ENCODE measurements at places on chromosomes 5 and 9.

- DNase-seq, result no peak
These were observed 89.7 kb downstream of the MLLT3 start for GRCh38 chr9:20532584-20532983.

GRCh38 chr9:14097215-14097614 lies 216.7 kb downstream of the NFIB start:
- no peak for DNase-seq

DNA sequence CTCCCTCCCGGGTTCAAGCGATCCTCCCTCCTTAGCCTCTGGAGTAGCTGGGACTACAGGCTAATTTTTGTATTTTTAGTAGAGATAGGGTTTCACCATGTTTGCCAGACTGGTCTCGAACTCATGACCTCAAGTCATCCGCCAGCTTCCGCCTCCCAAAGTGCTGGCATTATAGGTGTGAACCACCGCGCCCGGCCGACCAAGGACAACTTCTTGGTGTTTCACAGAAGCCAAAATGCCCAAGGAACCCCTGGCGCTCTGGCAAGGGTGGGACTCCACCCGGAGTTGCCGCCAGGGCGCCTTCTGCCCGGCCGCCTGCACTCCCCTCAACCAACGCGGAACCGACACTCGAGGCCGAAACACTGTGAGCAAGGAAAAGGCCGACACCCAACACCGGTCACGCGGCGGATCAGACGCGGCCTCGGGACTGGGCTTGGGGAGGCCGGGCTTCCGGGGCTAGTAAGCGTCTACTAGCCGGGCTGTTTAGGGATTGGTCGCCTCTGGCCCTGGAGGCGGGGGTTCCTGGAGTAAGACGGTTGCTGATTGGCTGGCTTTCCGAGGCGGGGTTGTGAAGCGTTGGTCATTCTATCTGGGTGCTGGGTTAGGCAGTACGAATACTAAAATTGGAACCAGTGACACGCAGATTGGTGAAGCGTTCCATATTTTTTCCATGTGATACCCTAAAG lies 7.7 kb upstream of the CFAP157 start:
- peak; percentile 96 for DNase-seq

- DNase-seq, result no peak
These were observed 802 bp downstream of the CCDC107 start for GRCh38 chr9:35658968-35659220.

GRCh38 chr5:76180814-76181805 lies 97.9 kb downstream of the SV2C start:
- DNase-seq, result no peak

DNA sequence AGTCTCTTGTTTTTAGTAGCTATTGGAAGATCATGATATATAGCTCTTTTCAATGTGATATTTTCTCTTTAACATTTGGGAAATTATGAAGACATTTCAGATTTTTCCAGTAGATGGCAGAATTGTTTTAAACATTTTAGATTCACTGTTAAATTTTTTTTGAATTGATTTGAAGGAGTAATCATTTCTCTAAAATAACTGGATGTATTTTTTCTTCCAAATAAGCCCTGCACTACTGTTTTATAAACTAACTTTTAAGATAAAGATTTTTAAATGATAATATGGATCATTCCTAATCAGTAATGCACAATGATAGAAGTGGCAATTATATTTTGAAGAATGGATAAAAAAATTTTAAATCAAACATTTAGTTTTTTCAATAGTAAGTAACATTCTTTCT lies 14.2 kb downstream of the NDUFAF2 start:
- no peak for DNase-seq

DNA sequence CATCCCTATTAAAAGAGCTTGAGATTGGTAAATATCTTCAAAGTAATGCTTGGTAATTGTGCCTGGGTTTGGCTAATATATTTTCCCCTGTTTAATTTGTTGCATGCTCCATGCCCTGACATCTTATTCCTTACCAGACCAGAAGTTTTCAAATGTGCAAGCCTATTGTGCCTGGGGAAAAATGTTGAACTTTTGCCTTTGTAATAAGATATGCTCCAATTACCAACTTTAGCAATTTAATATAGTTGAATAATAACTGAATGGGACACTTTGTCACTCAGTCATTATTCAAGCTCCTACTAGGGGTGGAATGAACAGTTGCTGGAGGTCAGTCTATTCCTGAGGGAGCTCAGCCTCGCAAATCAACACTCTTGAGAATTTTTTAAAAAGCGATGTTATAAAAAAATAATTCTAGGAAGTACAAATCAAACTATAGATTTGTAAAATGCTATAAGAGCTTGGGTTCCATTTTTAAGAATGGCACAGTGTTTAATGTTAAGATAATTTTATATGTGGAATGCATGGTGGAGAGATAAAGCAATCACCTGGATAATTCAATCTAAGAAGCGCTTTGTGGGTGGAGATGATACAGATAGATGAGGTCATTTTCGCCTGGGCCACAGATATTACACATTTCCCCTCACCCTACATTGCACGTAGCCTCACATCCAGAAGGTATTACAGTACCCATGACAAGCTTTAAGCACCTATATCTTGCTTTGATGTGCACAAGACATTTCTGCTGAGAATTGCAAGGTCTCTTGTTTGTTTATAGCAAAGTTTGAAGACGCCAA lies 231.8 kb downstream of the PIK3R1 start:
- DNase-seq, result no peak

- no peak for DNase-seq
These were observed 155.6 kb downstream of the PHF2 start for GRCh38 chr9:93731963-93732362.

- no peak for DNase-seq
These were observed 5.6 kb downstream of the OTULINL start for GRCh38 chr5:14587150-14587549.

DNA sequence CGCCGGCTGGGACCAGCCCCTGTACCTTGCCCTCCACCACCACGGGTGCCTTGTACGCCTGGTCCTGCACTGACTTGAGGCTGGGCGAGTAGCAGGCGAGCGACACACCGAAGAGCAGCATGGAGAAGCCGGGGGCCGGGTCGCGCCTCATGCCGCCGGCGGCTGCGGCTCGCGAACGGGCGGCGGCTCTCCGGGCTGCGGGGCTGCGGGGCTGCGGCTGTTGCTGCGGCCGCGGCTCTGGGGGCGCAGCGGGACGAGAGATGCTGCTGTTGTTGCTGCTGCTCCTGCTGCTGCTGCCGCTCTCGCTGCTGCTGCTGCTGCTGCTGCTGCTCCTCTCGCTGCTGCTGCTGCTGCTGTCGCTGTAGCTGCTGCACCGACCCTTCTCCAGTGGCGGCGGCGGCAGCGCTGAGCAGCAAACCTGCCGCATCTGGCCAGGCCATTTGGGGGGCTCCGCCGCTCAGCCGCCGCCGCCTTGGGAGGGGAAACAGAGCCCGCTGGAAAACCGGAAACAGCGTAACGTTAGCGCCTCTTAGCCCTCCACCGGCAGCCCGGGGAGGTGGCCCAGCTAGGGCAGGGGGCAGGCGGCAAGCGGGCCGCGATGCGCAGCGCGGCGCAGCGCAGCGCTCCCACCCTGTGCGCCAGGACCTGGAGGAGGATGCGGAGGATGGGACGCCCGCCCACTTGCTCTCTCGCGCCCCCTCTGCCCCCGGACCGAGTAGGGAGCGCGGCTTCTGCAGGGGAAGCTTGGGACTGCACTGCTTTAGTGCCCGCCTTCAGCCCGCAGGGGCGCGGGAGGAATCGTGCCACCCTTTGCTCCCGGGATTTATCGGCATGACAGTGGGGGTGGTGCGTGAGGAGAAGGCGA lies at the start of gene NRG2:
Gene NRG2, minus strand, starts transcription at position 657 of the 865 bp plus-strand sequence.
- DNase-seq, result peak; percentile 74

- DNase-seq, result no peak
These were observed 151.5 kb downstream of the ISOC1 start for GRCh38 chr5:129246088-129246487.

DNA sequence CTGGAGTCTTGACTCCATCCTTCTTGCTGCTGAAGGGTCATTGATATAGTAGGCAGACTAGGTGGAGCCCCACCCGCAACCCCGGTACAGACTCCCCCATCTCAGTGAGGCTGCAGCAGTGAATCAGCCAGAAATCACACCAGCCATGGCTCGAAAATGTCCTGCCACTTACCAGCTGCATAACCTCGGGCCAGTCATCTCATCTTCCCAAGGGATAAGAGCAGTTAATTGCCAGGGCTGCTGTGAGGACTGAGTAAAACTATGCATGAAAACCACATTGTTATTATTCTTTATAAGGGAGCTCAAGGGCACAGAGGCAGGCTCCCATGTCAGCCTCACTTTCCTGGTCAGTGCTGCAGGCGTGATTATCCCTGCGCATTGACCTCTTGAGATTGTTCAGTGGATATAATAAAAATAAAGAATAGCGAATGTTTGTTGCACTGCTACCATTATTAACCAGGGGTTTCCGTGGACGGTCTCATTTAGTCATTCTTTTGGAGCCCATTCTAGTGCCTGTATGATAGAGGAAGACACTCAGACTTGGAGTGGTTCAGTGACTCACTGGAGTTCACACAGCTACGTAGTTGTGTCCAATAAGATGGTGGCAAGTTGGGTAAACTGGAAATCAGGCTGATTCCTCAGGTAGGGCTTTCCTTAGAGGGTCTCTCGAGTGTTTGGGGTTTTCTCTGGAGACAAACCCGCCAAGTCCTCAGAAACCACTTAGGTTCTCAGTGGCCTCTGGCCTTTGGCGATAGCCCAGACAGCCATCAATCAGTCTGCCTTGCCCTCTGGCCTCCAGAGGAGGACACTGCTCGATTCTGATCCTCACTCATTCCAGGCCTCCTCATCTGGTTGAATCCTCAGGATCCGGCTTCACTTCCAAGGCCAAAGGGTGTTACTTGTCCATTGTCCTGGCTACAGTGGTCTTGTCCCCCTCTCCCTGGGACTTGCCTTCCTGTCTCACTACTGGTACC lies 39.9 kb downstream of the COL15A1 start:
- peak; percentile 31 for DNase-seq

DNA sequence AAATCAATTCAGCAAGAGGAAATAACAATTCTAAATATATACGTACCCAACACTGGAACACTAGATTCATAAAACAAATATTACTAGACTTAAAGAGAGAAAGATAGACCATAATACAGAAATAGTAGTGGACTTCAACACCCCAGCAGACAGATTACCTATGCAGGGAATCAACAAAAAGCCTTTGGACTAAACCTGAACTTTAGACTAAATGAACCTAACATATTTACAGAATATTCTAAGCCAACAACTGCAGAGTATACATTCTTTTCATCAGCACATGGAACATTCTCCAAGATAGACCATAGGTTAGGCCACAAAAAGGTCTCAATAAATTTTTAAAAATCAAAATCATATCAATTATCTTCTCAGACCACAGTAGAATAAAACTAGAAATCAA lies 32.9 kb upstream of the BARX1 start:
- no peak for DNase-seq

DNA sequence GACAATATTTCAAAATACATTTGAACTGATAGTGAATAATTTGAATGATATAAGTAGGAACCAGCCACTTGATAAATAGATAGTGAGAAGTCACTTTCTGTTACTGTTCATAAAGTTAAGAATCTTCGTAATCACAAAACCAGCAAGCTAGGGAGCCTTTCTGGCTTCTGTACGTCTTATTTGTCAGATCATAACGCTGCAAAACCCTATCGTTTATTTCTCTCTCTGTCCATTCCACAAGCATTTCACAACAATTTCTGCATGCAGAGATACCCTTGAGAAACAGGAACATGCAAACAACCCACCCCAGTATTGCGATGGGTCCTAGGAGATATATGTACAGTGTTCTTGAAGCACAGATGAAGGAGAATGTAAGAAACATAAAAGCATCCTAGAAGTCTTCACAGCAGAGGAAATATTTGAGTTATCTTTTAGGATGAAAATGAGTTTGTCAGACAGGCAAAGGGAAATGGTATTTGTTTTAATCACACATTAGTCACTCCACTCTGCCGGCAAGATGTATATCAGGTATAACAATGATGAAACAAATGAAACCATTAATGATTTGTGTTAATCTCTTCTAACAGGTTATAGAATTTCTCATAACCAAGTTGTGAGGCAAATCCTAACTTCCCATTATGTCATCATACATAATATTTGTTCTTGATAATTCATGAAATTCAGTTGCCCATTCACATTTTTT lies 668.7 kb upstream of the FTMT start:
- DNase-seq, result no peak

DNA sequence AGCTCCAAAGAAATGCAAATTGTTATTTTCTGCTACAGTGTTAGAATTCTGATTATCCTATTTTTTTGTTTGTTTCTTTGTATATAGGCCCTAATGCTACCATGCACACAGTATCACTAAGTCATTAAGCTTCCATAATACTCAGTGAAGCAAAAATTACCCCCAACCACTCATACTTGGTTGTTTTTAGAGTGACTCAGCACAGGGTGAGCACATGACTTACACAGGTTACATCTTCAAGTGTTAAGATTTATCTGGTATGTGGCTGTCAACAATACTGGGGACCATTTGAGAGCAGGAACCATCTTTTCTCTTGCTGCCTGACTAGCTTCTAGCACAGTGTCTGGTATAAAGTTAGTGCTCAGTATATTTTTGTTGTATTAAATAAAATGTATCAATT lies 255.8 kb upstream of the SLC24A2 start:
- DNase-seq, result no peak

- DNase-seq, result no peak
These were observed 70.3 kb upstream of the SAP30L start for GRCh38 chr5:154375329-154376008.

GRCh38 chr9:124666642-124667041 lies 104.5 kb downstream of the NR6A1 start:
- DNase-seq, result no peak

DNA sequence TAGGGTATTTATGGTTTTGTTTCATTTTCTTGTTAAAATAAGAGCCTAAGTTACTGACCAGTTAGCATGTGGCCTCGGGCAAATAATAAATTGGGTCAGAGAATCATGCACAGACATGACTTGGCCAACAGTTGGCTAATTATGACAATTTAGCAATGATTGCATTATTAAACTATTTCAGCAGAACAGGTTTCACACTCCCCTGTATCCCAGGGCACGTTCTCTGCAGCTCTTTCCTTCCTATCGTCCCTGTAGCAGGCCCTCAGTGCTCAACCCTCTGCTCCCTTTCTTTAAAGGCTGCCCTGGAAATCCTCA lies 167.9 kb downstream of the TSSK1B start:
- DNase-seq, result no peak

DNA sequence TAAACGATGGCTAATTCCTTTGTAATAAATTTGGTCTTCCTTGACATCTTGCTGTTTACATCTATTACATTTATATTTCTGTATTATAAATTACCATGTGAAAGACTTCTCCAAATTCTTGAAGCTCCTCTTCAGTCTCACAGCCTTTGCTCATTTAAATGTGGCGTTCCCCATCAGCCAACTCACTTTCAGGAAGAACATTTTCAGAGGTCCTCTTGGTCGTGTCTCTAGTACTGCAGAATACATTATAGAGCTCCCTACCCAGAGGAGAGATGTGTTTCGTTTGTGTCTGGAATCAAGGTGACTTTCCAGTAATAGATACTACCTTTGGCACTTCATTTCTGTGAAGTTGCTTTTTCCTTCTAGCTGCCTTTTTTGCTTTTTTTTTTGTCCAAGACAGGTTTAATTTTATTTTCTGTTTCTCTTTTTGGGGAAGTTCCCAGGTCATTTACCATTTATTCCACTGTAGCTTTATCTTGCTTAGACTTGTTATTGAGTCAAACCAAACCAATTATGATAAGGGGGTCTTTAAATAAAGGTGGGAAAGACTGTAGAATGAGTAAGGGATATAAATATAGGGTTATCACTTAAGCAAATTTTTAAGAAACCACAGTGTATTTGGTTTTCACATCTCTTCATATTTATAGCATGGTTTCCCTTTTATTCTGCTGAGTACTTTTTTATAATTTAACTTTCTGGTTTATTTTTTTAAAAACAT lies 12.8 kb downstream of the UBE2B start:
- DNase-seq, result no peak

GRCh38 chr9:34380511-34381315 lies 4.0 kb upstream of the MYORG start:
- peak; percentile 87 for DNase-seq

GRCh38 chr9:23120630-23121029 lies 674.0 kb downstream of the DMRTA1 start:
- DNase-seq, result no peak
